Naive thymus-derived CD8-positive, alpha-beta T cell (primary cell): ENCODE measurements at places on chromosomes 11 and 22.

- no peak for DNase-seq
Observed at GRCh38 chr22:20599117-20599516, 91.7 kb downstream of the MED15 start.

DNA sequence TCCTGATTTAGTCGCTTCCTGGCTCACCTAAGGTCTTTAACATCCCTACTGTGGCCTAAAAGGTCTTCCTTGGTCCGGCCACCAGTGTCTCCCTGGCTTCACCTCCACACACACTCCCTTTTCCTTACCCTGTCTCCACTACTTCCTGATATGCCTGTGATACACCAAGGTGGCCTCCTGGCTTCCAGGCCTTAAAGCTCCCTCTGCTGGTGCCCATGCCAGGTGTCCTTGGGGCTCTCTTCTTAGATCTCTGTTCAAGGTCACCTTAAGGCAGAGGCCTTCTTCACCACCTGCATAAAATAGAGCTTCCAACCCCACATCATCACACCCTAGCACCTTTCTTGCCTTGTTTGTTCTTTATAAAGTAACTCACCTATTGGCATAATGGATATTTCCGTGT is 787.7 kb downstream of the NTM start:
- DNase-seq: no peak

DNA sequence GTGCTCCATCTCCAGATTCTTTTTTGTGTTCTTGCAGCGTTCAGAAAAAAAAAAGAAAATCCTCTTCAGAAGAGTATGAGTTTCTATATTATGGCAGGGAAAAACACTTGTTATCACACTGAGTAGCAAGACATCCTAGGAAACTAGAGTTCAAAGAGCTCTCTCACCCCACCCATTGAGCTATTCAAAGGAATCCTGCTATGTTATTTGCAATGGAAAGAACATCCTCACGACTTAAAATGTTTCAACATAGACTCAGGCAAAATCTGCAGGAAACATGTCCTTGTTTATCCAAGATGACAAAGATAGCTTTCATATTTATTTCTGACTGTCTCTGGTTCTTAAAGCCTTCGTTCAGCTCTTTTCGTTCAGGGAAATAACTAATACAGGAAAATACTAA is 331.6 kb upstream of the ANO5 start:
- no peak for DNase-seq

DNA sequence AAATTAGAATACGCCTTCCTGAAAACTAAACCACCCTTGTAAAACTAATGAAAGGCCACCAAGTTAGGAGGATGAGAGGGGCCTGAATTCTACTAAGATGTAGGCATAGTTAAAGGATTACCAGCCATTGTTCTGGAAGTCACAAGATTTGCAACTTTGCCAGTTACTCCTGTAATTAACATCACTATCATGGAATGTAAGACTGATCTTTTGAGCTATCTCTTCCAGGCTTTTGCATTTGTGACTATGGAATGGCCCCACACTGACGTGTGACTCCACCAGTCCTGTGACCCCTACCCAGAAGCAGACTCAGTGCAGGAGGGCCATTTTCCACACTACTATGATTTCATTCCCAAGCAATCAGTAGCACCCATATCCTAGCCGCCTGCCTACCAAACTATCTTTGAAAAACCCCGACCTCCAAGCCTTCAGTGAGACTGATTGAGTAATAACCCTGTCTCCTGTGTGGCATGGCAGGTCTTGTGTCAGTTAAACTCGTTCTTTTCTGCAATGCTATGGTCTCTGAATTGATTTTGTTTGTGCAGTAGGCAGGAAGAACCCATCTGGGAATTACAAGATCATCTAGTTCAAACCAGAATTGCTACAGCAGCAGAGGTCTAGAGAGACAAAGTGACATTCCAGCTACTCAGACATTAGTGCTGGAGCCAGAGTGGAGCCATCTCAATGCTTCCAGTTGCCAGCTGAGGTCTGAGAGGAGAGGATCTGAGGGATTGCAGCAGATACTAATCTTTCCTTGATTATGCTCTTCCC is 1.9 kb upstream of the CTSF start:
- DNase-seq: no peak

DNA sequence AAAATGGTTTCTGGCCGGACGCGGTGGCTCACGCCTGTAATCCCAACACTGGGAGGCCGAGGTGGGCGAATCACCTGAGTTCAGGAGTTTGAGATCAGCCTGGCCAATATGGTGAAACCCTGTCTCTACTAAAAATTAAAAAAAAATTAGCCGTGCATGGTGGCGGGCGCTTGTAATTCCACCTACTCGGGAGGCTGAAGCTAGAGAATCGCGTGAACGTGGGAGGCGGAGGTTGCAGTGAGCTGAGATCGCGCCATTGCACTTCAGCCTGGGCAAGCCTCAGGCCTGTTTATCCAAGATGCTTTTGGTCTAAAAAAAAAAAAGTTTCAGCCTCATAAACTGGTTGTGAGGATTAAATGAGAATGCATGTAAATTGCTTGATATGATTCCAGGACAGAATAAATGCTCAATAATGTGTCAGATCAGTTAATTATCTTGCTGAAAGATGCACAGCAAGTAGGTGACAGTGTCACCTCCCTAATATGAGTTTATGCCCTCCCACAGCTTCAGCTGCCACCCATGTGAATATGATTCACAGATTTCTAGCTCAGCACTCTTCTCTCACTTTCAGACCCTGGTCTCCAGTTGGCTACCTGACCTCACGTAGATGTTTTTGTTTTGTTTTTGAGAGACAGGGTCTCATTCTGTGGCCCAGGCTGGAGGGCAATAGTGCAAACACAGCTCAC is 1.1 kb upstream of the ALG8 start:
- no peak for DNase-seq

- peak; percentile 31 for DNase-seq
Observed at GRCh38 chr11:59172345-59173079, 580 bp downstream of the DTX4 start.

- peak; percentile 5 for DNase-seq
Observed at GRCh38 chr11:121544956-121545355, 92.2 kb upstream of the SORL1-AS1 start.

DNA sequence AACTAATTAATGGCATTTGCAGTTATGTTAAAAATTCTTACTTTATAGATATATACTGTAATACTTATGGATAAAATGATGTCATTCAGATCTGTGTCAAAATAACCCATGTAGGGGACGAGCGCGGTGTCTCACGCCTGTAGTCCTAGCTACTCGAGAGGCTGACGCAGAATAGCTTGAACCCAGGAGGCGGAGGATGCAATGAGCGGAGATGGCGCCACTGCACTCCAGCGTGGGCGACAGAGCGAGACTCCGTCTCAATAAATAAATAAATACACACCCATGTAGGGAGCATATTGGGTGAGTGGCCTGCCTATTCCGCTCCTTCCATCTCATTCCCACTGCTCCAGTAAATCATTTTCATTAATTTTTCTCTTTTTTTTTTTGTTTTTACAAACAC is 7.1 kb downstream of the SNU13 start:
- peak; percentile 20 for DNase-seq

DNA sequence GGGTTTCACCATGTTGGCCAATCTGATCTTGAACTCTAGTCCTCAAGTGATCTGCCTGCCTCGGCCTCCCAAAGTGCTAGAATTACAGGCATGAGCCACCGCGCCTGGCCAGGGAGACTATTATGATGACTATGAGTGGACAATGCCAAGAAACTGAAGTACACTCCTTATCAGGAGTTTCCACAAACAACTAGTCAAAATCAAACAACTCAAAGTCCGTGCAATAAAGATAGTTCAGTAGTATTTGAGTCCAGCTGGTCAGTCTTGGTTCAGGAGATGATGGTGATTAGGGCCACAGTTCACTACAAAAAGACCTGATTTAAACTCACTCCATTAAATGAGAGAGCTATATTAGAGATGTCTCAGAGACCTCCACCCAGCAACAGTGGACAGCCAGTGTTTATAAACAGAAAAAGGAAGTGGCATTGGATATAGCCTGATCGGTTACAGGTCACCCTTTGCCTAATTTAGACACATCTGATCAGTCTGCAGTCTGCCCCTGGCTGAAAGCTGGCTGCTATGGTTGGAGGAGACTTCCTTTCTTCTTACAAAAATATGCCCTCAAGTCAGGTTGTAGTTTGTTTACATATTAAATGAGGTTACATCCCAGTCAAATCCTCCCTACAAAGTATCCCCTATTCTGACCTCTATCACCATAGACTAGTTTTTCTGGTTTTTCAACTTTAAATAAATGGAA is 17.0 kb downstream of the CD3E start:
- no peak for DNase-seq

DNA sequence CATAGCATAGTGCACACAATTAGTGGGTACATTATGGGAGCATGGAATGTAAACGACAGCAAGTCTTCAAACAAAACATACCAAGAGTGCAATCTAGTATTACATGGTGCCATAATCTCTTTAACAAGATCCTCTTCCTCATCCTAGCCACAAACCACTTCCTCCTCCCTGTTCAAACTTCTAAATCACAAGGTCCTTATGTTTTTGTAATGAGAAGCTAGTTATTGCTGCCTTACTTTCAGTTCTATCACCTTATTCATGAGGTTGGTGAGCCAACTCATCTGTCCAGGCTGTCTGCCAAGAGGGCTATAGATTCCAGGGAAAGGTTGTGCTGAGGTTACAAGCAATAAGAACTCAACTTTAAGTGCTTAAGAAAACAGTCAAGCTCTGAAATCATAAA is 195.4 kb upstream of the ARHGAP20 start:
- peak; percentile 50 for DNase-seq

GRCh38 chr11:130420478-130421198 is 7.8 kb downstream of the ADAMTS8 start:
- no peak for DNase-seq

GRCh38 chr11:90818196-90818745 is 595.4 kb upstream of the CHORDC1 start:
- DNase-seq: no peak

DNA sequence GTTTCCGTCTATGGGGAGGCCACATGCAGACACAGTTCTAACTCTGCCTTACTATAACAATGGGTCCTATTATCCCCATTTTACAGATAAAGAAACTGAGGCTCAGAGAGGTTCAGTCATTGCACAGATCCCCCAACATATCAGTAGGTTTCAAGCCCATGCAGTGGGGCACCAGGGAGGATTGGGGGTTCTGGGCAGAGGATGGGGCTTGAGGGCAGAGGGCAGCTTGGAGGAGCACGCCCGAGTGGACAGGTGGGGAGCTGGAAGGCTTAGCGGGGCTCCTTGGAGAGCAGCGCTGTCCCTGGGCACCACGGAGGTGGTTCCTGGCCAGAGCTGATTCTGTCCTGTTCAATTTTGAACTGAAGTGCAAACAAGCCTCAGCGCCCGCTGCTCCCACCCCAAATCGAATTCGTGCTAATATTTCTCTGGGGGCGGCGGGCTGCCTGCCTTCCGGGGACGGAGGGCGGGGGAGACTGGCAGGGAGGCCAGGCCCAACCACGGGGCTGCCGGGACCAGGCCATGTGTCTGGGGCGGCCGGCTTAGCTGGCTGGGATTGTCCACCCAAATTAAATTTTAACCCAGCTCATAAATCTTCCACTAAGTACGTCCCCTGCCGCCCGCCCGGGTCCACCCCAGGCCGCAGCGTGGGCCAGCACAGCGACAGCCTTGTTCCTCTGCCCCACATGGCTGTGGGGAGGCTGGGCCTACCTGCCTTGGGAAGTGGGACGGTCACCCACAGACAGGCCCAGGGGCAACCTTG is 49.4 kb downstream of the FLRT1 start:
- no peak for DNase-seq

DNA sequence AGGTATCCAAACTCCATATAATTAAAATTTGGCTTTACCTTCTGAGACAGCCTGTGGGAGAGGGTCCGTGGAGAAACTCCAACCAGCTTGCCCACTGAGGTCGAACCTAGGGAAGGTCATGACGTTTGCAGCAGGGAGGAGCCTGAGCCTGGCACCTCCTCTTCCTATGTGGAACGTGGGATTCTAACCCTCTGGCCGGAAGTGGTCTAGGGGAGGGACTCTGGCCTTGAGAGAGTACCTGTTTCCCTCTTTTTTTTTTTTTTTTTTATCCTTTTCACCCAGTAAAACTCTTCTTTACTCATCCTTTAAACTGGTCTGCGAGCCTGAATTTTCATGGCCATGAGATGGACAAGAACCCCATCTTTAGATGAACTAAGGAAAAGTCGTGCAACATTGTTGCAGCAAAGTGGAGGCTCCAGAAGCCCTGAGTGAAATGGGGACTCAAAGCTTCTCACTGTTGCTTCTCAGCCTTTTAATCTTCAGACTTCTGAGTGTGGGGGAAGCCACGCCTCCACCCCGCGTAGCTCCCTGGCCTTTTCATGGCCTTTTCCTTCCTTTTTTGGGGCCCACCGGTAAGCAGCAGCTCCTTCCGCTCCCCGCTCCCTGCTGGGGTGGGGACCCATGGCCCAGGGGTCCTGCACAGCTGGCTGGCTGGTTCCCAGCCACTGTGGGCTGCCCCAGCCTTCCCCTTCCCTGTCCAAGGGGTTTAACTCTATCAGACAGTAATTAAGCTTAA is 1359.9 kb downstream of the LRRC4C start:
- no peak for DNase-seq

DNA sequence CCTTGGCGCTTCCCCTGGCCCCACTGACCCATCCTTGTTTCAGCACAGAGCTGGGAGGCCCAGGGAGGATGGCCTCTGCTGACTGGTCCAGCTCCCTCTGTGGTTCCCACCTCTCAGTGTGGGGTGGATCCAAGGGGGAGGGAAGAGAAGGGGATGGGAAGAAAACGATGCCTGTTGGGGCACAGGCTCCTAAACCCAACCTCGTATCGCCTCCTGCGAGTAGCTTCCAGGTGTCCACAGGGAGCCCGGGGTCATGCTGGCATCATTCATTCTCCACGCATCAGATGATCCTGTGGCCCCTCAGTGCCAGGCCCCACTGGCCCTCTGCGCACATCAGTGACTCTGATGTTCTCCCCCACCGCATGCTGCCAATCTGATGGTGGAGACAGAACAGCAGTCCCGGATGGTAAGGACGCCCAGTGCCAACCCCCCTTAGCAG is 5.1 kb downstream of the MYEOV start:
- DNase-seq: no peak

DNA sequence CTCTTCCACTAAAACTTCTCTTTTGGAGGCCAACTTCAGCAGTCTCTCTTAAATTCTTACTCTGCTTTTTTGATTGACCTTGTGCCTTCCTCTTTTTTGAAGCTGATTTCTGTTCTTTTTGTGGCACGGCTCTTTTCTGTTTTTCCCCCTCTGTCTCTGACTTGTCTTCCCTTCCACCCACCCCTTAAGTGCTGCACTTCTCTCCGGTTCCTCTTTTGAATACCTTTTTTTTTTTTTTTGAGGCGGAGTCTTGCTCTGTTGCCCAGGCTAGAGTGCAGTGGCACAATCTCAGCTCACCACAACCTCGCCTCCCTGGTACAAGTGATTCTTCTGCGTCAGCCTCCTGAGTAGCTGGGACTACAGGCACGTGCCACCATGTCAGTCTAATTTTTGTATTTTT is 211.9 kb downstream of the BLID start:
- no peak for DNase-seq

GRCh38 chr11:119687373-119688046 is 41.5 kb downstream of the NECTIN1 start:
- DNase-seq: no peak

GRCh38 chr11:11969380-11970215 is 38.8 kb downstream of the DKK3 start:
- no peak for DNase-seq

GRCh38 chr22:39617342-39617741 is 46.8 kb downstream of the CACNA1I start:
- no peak for DNase-seq
